Stimulated activated CD8-positive, alpha-beta memory T cell treated with anti-CD3 and anti-CD28 coated beads, Interleukin-4, amount 100 ng/mL, for 4 hours (primary cell): ENCODE measurements at places on chromosomes 4 and X.

DNA sequence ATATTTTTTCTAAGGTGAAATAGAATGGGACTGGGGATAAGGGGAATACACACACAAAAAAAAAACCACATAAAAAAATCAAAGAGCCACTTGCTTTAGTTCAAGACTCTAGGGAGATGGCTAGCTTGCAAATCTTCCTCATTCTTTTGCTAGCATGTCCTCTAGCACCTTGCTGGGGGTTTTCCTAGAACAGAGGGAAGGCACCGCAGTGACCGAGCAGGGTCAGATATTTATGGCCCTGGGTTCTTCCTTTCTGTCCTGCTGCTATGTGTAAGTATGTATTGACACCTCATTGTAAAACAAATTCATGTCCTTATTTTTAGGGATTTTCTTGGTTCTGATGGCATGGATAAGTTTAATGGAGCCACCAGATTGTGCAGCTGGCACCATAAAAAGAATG is 81.2 kb downstream of the SHISA3 start:
- DNase-seq, result no peak

DNA sequence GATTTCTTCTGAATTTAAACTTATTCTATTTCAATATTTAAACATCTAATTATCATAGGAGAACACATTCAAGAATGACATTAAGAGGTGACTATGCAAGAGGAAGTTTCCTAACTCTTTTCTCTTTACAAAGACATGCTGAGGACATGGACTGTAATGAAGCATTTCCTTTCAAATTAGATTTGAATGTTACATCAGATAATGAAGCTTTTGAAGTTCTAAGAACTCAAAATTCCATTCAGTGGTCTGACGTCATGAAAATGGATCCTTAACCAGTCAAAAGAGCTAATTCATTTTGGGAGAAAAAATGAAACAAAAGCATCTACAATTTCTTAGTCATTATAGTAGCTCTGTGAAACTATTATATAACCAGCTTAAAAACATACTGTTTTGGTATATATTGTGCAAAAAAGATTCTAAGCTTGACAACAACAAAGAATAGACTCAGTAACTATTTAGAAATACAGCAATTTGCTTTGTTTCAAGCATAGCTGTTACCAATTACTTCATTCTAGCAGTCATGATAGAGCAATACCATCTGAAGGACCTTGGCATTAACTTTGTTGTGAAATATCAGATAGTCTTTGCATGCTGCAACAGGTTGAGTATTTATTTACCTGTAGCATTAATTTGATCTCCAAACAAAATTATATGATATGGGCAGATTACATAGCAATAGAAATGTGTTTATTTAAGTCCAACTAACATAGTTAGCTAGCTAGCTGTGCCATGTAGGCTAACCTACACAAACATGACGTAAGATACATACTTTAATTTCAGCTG is 13.7 kb upstream of the DTHD1 start:
- no peak for DNase-seq

DNA sequence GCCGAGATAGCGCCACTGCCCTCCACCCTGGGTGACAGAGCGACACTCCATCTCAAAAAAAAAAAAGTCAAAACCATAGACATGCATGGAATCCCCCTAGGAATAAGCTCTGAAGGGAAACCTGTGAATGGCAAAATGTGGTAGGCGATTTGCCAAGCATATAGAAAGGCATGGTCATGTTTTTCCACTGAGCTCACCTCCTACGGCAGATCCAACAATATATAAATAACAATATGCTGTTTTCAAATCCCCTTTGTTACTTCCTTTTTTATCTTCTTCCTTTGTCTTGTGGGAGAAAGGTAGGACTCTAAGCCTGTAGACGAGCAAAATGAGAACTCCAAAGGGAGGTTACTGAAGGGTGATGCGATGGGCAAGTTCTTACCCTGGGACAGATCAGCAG is 219.0 kb downstream of the PALLD start:
- no peak for DNase-seq

- no peak for DNase-seq
These were observed 223.8 kb upstream of the PSAPL1 start for GRCh38 chr4:7658341-7659204.
